Tracheal epithelial cell (primary cell): ENCODE measurements at places on chromosomes 1 and 21. TPM values are rescaled to one million over a fixed set of nuclear protein-coding genes. Genes with fewer than 3 reads are reported as not detected.

The VWA5B1 gene
- total RNA-seq, result not detected in 2 replicates

The BSND gene
- not detected in 2 replicates for total RNA-seq

The LMX1A gene
- not detected in 2 replicates for total RNA-seq

The KRTAP21-2 gene
- total RNA-seq, result not detected in 2 replicates

The TMEM82 gene
- not detected in 2 replicates for total RNA-seq

The CD101 gene
- total RNA-seq, result 0.48 and 1.3 TPM in 2 replicates

The LENEP gene
- 0.72 TPM in 1 of 2 replicates, not detected in the other for total RNA-seq
